ENCODE measurements at places on chromosomes 16 and 17.

- DNase-seq: no peak
Observed at GRCh38 chr16:87491522-87492290, 1.1 kb downstream of the ZCCHC14 start.

DNA sequence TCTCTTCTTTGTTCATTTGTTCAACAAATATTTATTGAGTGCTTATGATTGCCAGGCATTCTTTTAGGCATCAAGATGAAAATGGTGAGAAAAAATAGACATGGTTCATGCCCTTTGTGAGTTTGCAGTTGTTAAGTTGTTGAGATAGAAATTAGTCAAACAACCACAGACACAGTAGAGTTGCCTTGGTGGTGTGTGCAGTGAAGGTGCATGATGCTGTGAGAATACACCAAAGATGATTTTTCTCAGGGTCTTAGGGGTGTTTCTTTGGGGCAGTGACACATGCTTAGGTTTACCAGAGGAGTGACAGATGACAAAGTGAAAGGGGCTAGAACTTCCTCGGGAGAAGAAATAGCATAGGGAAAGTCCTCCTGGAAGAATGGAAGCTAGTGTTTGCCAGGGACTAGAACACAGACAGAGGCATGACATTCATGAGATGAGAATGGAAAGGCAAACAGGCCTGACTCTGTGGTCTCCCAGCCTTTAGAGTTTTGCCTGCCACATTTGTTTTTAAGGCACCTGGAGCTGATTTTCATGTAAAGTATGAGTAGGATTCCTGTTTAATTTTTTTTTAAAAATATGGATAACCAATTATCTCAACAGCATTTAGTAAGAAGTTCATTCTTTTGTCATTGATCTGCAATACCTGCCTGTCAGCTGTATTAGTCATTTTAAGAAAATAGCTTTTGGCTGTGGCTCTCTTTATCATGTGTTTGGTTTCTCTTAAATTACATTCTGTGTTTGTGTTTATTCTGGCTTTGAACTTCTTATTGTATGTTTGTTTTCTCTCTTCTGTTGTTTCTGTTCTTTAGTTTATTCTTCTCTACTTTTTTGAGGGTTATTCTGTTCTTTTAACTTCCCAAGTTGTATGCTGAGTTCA is 36.6 kb downstream of the CYLD start:
- DNase-seq: no peak

DNA sequence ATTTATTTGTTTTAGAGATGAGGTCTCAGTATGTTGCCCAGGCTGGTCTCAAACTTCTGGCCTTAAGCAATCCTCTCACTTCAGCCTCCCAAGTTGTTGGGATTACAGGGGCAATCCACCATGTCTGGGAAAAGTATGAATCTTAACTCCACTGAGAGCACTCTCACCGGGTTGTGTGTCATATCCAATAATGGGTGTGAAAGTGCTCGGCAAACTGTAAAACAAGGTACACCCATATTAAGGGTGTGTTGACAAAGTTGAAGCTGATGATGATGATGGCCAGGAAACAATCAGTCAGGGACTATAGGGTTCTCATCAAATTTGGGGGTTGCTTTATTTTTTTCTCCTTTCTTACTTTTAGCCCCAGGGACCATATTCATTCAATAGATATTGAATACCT is 25.3 kb upstream of the TMC5 start:
- no peak for DNase-seq

- no peak for DNase-seq
Observed at GRCh38 chr16:65005696-65006095, 116.2 kb downstream of the CDH11 start.

DNA sequence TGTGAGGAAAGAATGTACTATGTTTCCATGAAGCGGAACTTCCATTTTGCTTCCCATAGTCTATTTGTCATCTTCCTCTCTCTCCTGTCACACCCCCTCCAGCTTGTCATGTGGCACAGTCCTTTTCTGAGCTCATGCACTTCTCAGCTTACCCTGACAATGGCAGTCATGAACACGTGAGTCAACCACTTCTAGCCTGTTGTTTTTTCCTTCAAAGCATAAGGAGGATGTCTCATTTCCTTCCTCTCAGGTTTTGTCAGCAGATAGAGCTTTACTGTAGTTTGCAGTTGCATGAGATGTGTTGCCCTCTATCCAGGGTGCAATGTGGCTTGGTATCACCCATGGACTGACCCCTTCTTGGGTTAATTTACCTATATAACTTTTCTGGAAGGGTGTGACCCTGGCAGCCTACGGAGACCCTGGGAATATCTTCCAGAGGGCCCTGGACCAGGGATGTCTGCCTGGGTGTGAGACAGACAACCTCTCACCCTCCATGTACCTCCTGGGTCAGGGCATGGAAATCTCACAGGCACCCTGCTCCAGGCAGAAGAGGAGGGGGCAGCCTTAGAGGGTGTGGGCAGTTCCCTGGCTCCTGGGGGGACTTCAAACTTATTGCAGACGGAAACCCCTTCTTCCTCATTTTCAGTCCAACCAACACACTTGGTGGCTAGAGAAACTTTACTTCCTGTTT is 4.0 kb upstream of the ZNF267 start:
- peak; percentile 98 for DNase-seq

GRCh38 chr16:15498427-15499175 is 64.2 kb downstream of the BMERB1 start:
- no peak for DNase-seq

DNA sequence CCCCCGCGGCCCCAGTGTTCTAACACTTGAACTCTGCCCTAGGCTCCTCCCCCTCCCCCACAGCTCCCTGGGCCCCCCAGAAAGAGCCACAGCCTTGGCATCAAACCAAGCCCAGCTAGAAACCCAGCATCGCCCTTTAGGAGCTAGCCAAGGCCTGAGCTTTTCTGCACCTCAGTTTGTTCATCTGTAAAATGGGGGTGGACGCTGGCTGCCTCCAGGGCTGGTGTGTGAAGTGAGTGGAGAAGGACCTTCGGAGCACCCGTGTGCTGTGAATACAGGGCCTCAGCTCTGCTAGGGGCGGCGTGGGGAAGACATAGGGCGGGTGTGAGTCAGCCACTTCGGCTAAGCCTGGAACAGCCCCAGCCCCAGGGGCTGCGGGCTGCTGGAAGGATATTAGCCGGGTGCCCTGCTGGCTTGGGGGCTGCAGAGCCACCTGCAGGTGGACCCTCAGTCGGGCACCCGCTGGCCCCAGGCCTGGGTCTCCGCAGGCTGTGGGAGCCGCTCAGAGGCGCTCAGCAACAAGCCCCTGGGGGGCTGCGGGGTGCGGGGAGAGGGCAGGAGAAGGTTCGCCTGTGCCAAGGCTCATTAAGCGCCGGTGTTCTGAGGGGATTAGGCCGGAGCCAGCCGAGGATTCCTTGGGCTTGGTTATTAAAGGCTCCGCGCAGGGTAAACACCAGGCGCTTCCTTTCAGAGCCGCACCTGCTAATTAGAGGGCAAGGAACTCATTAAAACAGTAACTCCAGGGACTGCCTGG is 217.0 kb upstream of the CIBAR2 start:
- no peak for DNase-seq

DNA sequence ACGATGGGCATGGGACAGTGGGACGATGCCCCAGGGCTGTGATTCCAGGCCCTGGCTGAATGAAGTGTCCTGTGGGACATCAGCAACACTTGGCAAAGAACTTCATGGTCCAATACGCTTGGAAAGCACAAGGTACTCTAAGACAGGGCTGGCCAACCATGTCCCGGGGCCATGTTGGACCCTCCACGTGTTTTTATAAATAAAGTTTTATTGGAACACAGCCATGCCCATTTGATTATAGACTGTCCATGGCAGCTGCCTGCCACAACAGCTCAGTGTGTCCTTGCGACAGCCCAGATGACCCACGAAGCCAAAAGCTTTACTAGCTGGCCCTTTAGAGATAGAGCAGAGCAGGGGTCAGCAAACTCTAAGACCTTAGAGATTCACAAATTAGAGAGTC is 282.1 kb downstream of the C16orf95 start:
- DNase-seq: no peak

- no peak for DNase-seq
Observed at GRCh38 chr17:63714550-63715277, 14.8 kb upstream of the LIMD2 start.

DNA sequence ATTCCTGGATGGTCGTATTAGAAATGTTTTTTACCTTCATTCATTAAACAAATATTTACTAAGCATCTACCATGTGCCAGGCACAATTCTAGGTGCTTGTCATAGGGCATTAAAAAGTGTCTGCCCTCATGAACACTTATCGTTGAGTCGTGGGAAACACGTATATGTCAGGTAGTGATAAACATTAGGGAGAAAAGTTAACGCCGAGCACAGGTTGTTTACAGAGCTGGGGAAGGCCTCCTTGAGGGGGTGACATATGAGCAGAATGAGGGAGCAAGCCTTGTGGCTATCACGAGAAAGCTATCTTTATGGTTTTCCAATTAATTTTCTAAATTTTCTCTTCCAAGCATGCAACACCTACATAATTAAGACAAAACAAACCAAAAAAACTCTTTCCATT is 985 bp upstream of the ZNF213 start:
- DNase-seq: no peak

- no peak for DNase-seq
Observed at GRCh38 chr17:75457047-75457654, 716 bp downstream of the TMEM94 start.

DNA sequence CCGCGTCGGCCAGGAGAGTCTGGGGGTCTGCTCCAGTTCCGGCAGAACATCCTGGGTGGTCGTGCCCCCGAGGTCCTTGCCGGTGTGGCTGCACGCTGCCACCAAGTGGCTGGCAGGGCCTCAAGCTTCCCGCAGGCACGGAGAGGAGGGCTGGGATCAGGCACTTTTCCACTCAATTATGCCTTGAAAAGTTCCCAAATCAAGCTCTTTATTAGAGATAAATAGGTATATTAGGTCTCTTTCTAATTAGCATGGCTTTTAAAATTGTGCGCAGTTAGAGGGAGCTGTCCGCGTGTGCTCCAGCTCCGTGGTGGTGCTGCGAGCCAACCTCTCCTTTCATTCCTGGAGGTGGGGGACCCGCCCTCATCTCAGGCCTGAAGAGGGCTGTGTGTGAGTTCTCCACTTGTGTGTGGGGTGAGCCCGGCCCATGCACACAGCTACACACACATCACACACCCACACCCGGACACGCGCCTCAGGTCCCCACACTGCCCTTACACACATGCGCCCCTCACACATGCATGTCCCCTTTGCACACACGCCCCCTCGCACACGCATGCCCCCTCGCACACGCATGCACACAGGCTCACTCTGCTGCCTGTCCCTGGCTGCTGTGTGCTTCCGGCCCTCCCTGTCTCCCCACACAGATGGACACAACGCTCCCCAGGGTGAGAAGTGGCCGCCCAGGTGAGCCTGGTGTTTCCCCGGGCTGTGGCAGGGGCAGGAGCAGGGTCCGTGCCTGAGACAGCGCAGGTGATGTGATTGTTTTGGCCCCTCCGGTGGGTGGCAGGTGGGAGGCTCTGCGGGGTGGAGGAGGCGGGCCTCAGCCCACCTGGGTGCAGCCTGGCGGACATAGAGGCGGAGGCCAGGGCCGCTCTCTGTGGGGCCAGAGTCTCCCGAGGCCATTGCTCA is 28.8 kb downstream of the CACNA1H start:
- DNase-seq: no peak
